ENCODE measurements at places on chromosomes 7 and 10.

GRCh38 chr7:26594553-26594952 is 269.8 kb downstream of the SKAP2 start:
- DNase-seq = no peak

GRCh38 chr7:42605406-42606192 is 306.3 kb downstream of the C7orf25 start:
- no peak for DNase-seq

GRCh38 chr7:119232091-119232490 is 1007.6 kb downstream of the ANKRD7 start:
- DNase-seq = no peak

- no peak for DNase-seq
Observed at GRCh38 chr7:30840141-30841024, 69.2 kb downstream of the MINDY4 start.

- DNase-seq = no peak
Observed at GRCh38 chr7:20276705-20277472, 53.8 kb upstream of the ITGB8 start.

DNA sequence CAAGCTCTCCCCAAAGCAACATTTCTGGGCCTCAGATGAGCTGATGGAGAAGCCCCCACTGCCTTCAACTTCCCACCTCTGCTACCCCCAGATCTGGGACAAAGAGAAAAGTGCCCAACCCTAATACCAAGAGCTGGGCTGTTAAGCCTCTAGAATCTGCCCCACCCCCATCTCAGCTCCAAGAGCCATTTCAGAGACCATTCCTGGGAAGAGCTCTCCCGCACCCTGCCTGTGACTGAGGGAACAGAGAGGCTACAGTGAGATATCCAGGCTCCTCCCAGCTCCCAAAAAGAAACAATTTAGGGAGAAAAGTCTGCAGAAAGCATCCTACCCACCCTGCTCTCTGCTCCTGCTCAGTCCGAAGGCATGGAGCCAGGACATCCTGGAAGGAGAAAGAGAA is 2.5 kb upstream of the KCNH2 start:
- no peak for DNase-seq
